ENCODE measurements at places on chromosomes 6 and 20.

DNA sequence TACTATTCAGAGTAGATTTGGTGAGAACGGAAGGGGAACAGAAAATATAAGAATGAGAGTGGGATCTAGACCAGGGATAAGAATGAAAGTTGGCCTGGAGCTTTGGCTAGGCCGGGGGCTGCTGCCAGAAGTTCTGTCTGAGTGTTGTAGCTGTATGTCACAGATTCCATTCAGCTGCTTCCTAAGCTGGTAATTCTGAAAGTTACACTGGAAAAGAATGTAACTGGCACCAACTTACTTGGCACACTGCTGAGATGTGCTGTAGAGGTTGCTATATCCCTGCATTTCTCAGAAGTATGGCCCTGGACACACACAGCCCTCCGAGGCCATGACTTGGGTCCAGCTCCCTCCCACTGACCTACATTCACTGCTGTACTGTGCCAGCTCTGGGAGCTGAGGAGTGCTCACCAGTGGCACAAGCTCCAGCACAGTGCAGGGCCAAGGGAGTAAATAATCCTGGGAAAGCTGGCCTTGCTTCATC is 25.8 kb upstream of the TMEM217 start:
- no peak for DNase-seq

- DNase-seq = no peak
Measured at GRCh38 chr6:31204751-31205145, 34.3 kb upstream of the POU5F1 start.

GRCh38 chr6:42197555-42198362 is 3.0 kb upstream of the GUCA1B start:
- peak; percentile 30 for DNase-seq

DNA sequence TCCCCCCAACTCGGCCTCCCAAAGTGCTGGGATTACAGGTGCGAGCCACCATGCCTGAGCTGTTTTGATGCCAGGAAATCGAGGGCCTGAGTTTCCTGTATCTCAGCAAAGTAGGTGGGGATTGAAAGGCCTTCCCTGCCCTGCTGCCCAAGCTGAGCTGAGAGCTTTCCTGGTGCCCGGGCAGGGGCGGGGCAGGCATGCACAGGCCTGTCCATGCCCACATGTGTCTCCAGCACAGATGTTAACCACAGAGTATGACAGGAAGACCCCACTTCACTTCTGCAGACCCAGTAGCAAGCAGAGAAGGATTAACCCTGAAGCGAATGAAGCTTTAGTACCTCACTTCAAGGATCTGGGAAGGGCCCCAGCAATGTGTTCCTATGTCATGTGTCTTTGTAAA is 66.0 kb downstream of the GPR6 start:
- no peak for DNase-seq

- DNase-seq = no peak
Measured at GRCh38 chr6:34072727-34073126, 73.2 kb downstream of the GRM4 start.

DNA sequence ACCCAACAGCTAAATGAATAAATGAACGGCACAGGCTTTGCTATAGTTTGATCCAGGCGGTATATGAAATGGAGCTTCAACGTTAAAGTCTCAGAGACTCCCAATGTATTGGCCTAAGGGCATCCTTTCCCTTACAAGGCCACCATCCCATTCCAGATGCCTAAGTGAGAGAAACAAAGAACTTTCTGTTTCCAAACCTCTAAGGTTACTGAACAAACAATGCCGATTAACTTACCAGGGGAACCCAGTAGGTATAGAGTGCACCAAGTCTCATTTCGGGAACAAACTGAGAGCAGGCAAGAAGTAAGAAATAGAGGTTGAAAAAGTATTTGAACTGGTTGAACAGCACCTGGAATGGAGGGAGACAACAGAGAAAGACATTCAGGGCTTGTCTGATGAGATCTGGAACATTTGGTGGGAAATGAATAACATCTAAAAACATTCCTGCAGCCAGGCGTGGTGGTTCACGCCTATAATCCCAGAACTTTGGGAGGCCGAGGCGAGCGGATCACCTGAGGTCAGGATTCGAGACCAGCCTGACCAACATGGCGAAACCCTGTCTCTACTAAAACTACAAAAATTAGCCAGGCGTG is 42.5 kb downstream of the ATP9A start:
- no peak for DNase-seq

DNA sequence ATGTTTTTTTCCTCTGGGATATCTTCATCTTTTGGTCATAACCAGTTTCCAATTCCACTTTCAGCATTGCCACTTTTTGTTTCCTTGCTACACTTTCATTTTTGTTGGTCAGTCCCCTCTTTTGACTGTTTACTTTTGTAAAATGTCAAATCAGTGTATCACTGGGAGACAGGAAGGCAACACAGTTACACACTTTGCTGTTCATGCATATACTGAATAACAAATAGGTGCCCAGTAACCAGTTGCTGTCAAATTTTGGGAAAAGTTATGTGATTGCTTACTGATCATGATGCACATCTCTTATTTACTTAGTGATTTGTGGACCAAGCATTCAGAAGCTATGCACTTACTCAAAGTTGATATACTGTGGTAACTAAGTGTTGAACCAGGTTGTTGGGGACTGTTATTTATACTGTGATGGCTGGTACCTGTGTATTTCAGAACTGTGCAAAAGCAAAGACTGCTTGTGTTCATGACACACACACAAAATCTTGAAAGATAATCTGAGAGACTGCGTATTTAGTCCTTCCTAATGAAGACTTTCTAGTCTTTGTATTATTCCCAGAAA is 41.0 kb downstream of the ZNF292 start:
- no peak for DNase-seq

DNA sequence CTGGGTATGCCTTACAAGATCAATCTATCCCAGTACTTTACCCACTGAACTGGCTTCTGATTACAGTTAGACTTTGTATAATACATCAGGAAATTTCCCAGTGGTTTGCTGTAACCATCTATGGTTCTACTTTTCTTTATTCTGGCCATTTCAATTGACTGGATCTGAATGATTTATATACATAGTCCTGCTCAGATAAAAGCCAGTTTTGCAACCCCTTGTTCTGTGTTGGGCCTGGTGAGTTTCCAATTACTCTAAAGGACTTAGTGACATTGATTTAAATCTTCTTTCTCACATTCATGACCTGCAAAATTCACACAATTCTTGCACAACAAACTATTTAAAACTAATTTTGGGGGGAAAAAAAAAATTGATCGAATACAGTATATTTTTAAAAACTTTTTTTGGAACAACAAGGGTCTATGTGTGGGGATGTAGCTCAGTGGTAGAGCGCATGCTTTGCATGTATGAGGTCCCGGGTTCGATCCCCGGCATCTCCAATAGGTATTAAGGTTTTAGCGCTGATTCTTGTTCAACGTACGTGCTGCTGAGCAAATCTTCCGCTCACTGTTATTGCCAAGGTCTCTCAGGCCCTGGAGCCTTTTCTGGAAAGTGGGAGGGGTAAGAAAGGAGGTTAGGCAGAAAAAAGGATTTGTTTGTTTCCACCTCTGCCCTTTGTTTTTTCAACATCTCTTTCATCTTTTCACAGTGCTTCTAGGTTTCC is 117.5 kb downstream of the GPX5 start:
- no peak for DNase-seq

DNA sequence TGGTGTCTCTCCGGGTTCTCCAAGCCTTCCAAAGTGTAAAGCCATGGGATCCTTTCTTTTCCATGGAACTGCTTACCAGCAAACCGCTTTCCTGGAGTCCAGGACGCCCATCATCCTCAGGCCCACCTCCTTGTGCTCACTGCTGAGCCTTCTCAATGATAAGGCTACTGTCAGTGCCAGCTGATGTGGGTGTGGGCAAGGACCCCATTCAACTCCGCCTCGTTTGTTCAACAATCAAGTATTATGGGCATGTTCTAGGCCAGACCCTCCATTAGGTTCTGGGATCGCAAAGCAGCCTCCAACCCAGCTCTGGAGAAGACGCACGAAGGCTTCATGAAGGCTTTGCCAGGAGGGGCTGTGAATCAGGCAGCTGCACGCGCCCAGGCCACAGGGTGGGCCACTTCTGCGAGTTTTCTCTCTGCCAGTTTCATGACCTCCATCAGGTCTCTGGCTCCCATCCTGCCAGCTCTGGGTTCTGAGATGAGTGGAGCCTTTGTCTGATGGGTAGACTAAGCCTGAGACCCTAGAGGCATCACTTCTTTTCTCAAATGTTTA is 177.1 kb downstream of the MRPL14 start:
- no peak for DNase-seq

DNA sequence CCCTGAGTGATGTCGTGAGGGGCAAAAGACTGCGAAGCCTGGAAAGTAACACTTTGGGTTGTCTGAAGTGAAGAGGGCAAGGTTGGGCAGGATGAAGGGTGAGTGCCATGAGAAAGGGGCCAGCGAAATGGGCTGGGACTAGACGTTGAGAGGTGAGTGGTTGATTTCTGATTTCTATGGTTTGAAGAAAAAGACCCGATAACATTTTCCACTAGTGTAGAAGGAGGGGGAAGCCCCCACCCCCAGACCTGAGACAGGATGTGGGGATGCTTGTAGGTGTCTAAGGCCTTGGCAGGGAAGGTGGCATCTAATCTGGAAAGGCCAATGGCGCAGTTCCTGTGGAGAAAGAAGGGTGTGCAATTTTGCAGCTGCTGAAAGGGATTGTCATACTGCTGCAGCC is 25.3 kb upstream of the KIF3B start:
- DNase-seq = no peak

GRCh38 chr20:38131588-38132121 is 33.4 kb downstream of the TGM2 start:
- peak; percentile 25 for DNase-seq

DNA sequence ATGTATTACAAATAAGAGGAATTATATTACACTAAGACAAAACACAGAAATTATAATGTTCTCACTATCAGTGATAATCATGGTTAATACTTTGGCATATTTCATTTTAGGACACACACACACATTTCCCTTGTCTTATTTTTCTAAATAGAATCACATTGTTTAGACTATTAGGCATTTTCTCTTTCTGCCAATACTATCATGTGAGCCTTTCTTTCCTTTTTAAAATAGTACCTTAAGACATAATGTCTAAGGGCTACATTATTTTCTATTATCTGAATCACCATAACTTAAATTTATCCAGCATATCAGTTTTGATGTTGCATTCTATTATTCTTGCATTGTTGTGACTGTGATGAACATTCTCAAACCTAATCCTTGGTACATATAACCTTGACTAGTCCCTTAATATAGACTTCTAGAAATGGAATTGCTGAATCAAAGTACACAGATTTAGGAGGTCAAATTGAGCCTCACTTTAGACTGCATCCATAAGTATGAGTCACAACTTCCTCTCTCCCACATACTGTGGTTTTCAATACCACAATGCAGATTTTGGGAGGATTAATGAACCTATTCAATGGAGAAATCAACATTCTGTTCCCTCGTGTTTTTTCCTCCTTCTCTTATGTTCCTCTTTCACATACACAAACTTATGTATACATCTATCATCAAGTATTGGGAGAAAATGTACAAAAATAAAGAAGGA is 212.6 kb downstream of the MOXD1 start:
- no peak for DNase-seq

- no peak for DNase-seq
Measured at GRCh38 chr6:14290772-14291330, 173.3 kb downstream of the CD83 start.

DNA sequence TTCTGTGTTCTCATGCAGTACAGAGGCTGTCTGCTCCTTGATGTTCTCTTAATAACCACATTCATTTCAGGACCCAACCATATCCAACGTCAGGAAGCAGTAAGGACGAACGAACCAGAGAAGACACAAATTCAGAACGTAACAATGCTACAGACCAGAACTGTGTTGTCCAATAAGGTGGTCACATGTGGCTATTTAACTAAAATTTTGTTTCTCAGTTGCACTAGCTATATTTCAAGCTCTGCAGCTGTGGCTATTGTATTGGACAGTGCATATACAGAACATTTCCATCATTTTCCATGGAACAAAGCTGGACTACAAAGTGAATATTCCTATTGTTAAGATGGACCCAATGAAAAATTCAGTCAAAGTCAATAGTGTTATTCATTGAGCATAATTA is 27.0 kb downstream of the MAP7 start:
- DNase-seq = no peak

DNA sequence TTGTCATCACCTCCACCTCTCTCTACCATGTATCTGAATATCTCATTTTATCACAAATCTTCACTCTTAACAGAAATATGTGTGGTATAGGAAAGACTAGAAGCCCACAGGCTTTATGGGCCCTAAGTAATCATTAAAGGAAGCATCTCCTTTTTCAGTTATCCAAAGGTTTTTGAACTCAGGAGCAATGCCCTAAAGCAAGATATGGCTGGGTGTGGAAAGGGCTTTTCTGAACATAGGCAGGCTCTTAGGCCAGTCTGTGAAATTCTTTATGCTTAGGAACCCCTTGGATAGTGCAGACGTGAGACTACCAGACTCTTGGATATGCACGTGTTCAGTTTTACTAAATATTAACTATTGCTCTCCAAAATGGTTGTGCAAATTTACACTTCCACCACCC is 99.5 kb downstream of the ADTRP start:
- DNase-seq = no peak

GRCh38 chr20:42530191-42530590 is 659.5 kb downstream of the PTPRT start:
- no peak for DNase-seq

- no peak for DNase-seq
Measured at GRCh38 chr6:133542056-133542821, 301.1 kb downstream of the EYA4 start.

GRCh38 chr20:62900052-62900691 is 26.1 kb downstream of the DIDO1 start:
- peak; percentile 40 for DNase-seq

- DNase-seq = no peak
Measured at GRCh38 chr6:11271228-11272020, 39.0 kb upstream of the NEDD9 start.

GRCh38 chr20:17538517-17539170 is 7.5 kb upstream of the BFSP1 start:
- DNase-seq = no peak

- no peak for DNase-seq
Measured at GRCh38 chr6:127496471-127496870, 22.7 kb downstream of the MTCL3 start.

DNA sequence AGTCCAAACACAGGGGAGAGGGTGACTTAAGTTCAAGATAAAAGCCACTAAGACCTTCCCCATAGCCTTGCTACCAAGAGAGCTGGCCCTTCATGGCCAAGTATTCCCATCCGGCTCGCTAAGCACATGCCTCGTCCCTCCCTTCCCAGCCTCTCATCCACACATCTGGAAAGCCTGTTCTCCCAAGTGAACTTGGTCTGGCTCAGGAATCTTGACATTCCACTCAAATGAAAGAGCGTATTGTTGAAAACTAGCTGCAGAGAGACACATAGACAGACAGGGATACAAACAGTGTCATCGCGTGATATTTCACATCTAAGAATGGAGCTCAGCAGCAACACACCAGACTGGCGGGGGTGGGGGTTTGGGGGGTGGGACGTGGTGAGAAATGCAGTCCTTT is 182.8 kb upstream of the FOXQ1 start:
- no peak for DNase-seq

Measured in T1000 (cell line).